ENCODE measurements at places on chromosomes 16 and 17. TPM values are rescaled to one million over a fixed set of nuclear protein-coding genes. Genes with fewer than 3 reads are reported as not detected.

Gene METTL22
- 30.7 TPM for total RNA-seq

Gene NHERF1
- total RNA-seq, result 5.2 TPM

Gene GPR179
- total RNA-seq, result 0.07 TPM

Gene KRT28
- total RNA-seq, result not detected

Gene SPATA22
- total RNA-seq, result not detected

Gene SLC16A6
- total RNA-seq, result not detected

Gene PDILT
- total RNA-seq, result not detected

Gene HOXB8
- 0.47 TPM for total RNA-seq

Gene SCO1
- total RNA-seq, result 10.5 TPM

Gene SYCE1L
- 2.0 TPM for total RNA-seq

Gene ENPP7
- total RNA-seq, result not detected

Gene CNGB1
- total RNA-seq, result 0.20 TPM

Gene CACNG1
- not detected for total RNA-seq

Gene ICAM2
- not detected for total RNA-seq

Gene IRF8
- total RNA-seq, result 5.4 TPM

Gene INCA1
- total RNA-seq, result 0.72 TPM

Gene NECAB2
- total RNA-seq, result 0.81 TPM

Gene ASPHD1
- 71.5 TPM for total RNA-seq

Gene GNGT2
- total RNA-seq, result not detected

Gene CLEC3A
- total RNA-seq, result not detected

Gene KRTAP9-2
- total RNA-seq, result not detected

Gene CHP2
- total RNA-seq, result not detected

Gene CSH1
- total RNA-seq, result not detected

Gene IGSF6
- total RNA-seq, result not detected

Gene GNG13
- not detected for total RNA-seq

Gene PLD6
- 4.7 TPM for total RNA-seq

Gene FNDC8
- total RNA-seq, result not detected

Gene MYH4
- not detected for total RNA-seq

Gene HSD17B1
- total RNA-seq, result not detected

Gene TAX1BP3
- total RNA-seq, result 157 TPM

Gene C1QL1
- total RNA-seq, result 10.9 TPM

Gene KRTAP9-4
- total RNA-seq, result not detected

Gene MPV17L
- total RNA-seq, result not detected

Gene GDPD3
- not detected for total RNA-seq

Gene RND2
- total RNA-seq, result not detected
